ENCODE measurements at places on chromosomes 1 and 21. TPM values are rescaled to one million over a fixed set of nuclear protein-coding genes. Genes with fewer than 3 reads are reported as not detected.
A peak's percentile ranks its signal among the peaks of the same experiment; 100 is the strongest.

- no peaks in the 10 kb centered on the region for H3K36me3 ChIP-seq
- H3K4me1 ChIP-seq = no peaks in the 10 kb centered on the region
Observed at GRCh38 chr1:27058966-27059669, 46.5 kb upstream of the TENT5B start.

GRCh38 chr1:154810571-154810970 is 59.5 kb downstream of the KCNN3 start:
- no peak overlapping the region for H3K27ac ChIP-seq
- H3K4me1 ChIP-seq = peaks cover 14% of the 10 kb centered on the region
- no peak overlapping the region for H3K4me3 ChIP-seq
- DNase-seq = no peak
- no peaks in the 10 kb centered on the region for H3K36me3 ChIP-seq

- no peaks in the 10 kb centered on the region for H3K36me3 ChIP-seq
- H3K4me3 ChIP-seq = no peak overlapping the region
- H3K27me3 ChIP-seq = peaks cover 4% of the 10 kb centered on the region
- peaks cover 9% of the 10 kb centered on the region for H3K4me1 ChIP-seq
- DNase-seq = no peak
Observed at GRCh38 chr1:93771843-93772242, 90.2 kb upstream of the BCAR3 start.

DNA sequence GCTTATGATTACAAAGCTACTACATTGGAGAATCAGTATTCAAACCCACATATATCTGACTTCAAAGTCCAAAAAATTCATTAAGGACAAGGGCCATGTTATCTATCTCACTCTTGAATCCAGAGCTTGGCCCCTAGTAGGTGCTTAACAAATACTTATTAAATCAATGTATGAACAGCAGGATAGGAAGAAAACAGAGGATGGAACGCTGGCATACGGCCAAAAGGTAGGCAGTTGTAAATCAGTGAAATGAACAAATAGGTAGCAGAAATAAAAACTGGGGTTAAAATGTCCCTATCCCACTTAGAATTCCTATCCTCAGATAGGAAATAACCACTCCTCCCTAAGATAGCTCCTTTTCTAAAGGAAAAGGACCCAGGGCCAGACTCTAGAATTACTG is 2.0 kb downstream of the MRPL24 start:
- no peaks in the 10 kb centered on the region for H3K27me3 ChIP-seq
- DNase-seq = no peak
- no peak overlapping the region for H3K27ac ChIP-seq
- H3K4me3 ChIP-seq = peak overlapping the region; percentile 79
- H3K36me3 ChIP-seq = no peaks in the 10 kb centered on the region

RHD gene
- polyA plus RNA-seq = 0.32 TPM

SPOCD1 gene
- polyA plus RNA-seq = 0.33 TPM

Data from naive B cell (primary cell).